Sigmoid colon (tissue), 7 donors: ENCODE measurements at places on chromosomes 4 and X. TPM values are rescaled to one million over a fixed set of nuclear protein-coding genes. Genes with fewer than 3 reads are reported as not detected.

- no peak for DNase-seq
These were observed 2691.0 kb downstream of the PCDH7 start for GRCh38 chr4:33411182-33411581.

DNA sequence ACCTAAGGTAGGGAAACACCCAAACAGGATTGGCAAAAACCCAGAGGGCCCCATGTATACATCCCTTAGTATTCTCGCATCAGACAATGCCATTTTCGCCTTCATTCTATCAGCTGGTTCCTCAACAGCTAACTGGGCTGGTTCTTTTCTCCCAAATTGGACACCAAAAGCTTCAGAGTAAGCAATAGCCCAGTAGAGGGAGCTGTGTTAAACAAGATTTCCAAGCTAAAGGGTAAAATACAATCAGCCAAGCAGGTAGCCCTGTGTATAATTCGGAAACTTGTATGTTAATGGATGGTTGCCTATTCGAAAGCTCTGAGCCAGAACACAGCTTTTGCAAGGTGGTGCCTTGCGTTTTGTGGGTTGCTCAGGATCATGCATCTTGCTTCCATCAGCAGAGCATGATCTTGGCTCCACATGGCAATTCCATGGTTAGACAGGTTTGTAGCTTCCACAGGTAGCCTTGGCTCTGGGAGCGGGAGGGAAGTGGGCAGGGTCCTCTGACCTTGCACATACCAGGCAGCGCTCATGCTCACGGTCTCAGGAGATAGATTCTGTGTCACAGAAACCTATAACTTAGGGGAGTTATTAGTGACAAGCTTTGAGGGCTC lies 115.2 kb upstream of the LNX1 start:
- no peak for DNase-seq

The MAGEB17 gene
- total RNA-seq = not detected

GRCh38 chr4:58275856-58276255 lies 1165.7 kb upstream of the IGFBP7 start:
- no peak for DNase-seq

The ARMCX1 gene
- total RNA-seq = 49.1 TPM

GRCh38 chr4:118850488-118851173 lies 14.7 kb upstream of the SEC24D start:
- DNase-seq = no peak

DNA sequence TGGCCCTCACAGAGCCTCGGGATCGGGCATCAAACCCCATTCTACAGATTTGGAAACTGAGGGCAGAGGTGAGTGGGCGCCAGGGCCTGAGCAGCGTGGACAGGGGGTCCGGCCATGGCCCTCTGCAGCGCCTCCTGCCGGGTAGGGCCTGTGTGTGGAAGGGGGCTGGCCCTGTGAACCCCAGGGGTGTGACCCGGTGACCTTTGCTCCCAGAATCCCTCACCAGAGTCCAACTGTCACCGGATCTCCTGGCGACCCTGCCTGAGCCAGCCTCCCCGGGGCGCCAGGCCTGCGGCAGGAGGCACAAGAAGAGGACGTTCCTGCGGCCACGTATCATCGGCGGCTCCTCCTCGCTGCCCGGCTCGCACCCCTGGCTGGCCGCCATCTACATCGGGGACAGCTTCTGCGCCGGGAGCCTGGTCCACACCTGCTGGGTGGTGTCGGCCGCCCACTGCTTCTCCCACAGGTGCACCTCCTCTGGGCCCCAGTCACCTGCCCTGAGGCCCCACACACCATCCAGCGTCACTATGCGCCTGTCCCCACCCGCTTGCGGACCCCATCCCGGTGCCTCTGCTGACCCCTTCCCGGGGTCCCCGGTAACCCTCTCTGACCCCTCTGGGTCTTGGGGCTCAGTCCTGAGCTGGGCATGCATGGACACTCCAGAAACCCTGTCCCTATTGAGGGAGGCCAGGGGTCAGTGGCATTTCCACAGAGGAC lies 4.2 kb downstream of the HGFAC start:
- DNase-seq = no peak

DNA sequence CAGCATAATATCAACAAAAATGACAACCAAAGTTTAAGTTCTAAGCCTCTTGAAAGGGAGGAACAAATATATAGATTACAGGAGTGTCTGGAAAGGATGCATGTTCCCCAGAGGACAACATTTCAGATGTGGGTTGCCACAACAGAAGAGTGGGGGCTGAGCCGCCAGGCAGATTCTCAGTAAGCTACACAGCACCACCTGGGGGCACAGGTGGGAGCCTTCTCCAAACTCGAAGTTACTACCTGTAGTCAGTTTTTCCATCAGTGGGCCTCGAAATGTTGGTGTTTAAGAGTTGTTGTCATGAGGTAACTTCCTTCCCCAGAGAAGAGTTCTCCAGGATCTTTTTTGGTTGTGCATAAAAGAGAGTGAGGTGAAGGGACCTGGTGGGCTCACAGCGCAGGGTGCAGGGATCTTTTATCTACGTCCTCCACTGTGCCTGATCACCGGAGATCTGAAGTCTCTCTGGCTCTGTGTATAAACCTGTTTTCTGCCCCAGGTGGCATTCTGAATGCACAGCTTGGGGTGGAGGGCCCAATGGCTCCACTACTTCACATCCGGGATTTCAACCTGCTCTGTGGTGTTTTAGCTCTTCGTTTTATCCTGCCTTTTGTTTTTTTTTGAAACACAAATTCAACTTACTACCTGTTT lies 58.4 kb upstream of the STS start:
- no peak for DNase-seq

The DYNLT3 gene
- 54.5 TPM for total RNA-seq

The CSAG3 gene
- total RNA-seq = not detected

DNA sequence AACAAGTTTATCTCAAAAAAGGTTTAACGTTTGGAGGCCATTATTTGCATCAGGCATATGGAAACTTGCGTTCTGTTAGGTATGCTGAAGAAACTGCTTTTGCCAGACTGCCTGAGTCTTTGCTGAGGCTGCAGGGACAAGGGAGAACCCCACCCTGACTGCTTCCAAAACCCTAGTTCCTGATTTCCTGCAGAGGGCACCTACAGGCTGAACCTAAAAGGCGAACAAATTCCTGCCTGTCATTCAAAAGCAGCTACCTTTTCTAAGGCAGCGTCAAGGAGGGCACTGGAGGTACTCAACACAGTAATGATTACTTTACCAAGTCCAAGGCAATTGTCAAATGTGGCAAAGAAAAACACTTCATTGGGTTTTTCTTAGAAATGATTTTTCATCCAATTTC lies 578 bp upstream of the CORIN start:
- DNase-seq = no peak

- no peak for DNase-seq
These were observed 56.2 kb upstream of the RAPGEF2 start for GRCh38 chr4:159046683-159047082.

DNA sequence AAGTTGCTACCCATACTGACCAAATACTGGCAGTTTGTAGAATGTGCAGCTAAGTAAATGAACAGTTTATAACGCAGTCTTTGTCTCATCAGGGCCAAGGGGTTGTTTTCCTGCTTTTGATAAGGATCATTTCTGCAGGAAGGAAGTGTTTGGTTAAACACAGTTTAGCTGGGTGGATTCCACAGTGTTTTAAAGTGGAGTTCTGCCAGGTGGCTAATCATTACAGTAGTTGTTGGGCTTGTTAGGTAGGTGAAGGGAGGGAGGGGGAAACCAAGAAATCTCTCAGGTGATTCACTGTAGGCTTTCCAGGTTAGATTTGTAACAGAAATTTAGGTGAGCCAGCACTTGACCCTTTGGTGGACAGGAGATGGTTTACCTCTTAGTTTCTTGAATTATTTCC lies 58.1 kb downstream of the FNIP2 start:
- no peak for DNase-seq

DNA sequence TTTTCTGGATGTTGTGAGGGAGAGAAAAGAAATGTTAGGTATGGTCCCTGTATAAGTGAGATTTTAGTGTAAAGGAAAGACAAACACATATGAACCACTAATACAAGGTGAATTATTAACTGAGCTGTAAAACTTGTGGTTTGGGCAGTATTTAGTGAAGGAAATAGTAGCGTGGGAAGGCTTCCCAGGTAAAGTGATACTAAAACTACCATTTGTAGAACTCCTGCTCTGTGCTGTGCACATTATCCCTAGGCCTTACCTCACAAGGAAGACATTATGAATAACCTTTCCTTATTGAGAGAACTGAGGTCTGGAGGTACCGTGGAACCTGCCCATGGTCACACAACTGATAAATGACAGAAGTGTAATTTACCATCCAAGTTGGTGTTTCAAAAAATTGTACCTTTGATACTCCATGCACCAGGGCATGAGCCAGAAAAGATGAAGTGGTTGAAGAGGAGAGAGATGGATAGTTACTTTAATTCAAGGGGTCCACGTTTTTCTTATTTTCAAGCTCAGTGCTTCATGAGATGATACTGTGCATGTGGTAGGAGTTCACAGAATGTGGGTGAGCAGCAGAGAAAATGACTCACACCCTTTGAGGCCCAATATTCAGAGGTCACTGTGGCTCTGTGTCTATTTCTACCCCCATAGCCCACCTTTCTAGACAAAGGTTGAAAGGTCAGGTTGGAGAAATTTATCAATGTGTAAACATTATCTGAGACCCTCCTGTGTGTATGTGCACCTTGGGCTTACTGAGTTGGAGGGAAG lies 2.6 kb upstream of the VSIG4 start:
- no peak for DNase-seq

DNA sequence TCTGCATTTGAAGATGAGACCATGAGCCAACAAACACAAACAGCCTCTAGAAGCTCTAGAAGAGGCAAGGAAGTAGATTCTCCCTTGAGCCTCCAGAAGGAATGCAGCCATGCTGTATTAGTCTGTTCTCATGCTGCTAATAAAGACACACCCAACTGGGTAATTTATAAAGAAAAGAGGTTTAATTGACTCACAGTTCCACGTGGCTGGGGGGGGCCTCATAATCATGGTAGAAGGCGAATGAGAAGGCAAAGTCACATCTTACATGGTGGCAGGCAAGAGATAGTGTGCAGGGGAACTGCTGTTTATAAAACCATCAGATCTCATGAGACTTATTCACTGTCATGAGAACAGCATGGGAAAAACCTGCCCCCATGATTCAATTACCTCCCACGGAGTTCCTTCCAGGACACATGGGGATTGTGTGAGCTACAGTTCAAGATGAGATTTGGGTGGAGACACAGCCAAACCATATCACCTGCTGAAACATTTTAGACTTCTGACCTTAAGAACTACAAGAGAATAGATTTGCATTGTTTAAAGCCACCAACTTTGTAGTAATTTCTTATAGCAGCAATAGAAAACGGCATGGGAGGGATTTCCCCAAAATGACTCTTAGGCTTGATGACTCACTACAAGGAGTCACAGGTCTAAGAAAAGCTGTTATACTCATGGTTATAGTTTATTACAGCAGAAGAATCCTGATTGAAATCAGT lies 284.4 kb upstream of the SFRP2 start:
- DNase-seq = no peak

GRCh38 chrX:47366041-47366722 lies 4.2 kb upstream of the ZNF157 start:
- DNase-seq = peak; percentile 78

DNA sequence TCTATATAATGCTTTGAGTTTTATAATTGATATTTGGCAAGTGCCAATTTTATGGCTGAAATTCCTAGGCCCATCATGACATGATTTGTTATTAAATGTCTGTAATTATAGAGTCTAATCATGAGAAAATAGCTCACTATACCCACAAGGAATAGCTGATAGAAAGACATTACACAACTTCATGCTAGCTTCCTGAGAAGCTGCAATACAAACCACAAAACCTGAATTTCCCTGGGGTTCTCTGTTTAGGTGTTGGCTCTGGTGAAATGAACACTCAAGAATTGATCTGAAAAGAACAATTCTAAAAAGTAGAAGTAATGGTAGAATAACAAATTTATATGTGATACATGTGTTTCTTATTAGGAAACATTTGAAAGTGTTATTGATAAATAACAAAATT lies 169.6 kb downstream of the GASK1B start:
- DNase-seq = no peak

GRCh38 chr4:57157596-57158137 lies 47.5 kb upstream of the IGFBP7 start:
- no peak for DNase-seq

GRCh38 chr4:165602621-165603020 lies 223.8 kb downstream of the CPE start:
- no peak for DNase-seq

The SLC16A2 gene
- 7.5 TPM for total RNA-seq

GRCh38 chrX:100341142-100341510 lies 68.9 kb downstream of the PCDH19 start:
- no peak for DNase-seq

DNA sequence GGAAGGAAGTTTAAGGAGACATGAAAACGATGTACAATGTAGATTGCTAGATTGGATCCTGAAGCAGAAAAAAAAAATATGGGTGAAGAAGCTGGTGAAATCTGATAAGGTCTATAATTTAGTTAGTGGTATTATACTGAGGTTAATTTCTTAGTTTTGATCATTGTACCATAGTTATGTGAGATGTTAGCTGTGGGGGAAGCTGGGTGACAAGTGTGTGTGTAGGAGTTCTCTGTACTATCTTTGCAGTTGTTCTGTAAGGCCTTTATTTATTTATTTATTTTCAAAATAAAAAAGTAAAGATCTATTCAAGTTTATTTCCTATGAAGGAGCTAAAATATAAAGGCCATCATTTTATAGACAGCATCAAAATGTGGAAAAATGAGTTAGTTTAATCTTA lies 12.5 kb upstream of the EXOC1 start:
- no peak for DNase-seq

DNA sequence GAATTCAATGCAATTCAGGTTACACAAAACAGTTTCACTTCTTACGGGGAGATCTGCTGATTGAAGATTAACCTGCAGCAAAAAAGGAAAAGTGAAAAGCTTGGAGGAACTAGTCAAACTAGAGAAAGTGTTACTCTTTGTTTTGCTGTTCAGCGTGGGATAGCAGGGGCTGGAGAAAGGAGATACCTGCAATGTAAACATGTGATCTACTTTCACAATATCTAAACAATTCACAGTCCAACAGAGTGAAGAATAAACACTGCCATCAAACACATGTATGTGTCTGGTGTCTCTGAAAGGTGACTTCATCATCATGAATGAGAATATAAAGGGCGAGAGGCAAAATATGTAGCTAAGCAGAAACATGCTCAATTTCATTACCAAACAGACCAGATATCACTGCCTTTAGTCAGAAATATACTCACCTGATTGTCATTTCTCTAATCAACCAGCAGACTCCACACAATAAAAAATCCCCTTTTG lies 26.4 kb downstream of the NIPAL1 start:
- DNase-seq = no peak

DNA sequence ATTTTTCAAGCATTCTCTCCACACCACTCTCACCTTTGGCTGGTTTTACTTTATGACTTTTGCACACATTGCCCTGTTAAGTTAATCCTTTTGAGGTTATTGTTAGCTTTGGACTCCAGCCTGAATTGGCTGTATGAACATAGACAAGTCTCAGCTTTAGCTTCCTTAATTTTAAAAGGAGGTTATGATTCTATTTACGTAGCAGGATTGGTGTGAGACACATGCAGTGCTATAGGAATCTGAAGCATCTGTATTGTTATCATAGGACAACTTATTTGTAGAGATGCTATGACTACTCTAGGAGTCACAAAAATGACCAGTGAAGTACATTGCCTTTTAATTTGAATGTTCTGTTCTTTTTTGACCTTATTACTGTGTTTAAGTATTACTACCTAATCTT lies 15.7 kb downstream of the PGAM4 start:
- no peak for DNase-seq

GRCh38 chr4:37881811-37882210 lies 9.1 kb upstream of the TBC1D1 start:
- DNase-seq = no peak

The MID1 gene
- 77.5 TPM for total RNA-seq
